ENCODE measurements at places on chromosomes 11 and 22.

DNA sequence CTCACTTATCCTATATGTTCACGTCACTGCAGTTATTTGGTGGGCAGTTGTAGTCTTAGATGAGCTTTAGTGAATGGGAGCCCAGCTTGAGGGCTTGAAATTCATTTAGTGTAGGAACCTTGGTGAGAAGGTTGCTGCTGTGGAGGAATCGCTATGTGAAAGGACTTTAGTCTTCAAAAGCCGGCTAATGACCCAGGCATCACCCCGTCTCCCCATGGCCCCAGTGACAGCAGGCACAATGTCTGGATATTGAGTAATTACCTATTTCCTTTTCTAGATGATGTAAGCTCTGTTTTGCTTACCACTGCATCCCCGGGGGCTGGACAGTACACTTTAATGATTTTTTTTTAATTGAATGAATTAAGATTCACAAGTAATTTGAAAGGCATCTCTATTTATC is 283.2 kb downstream of the ST3GAL4 start:
- DNase-seq: no peak

GRCh38 chr11:71472941-71473792 is 20.2 kb downstream of the NADSYN1 start:
- no peak for DNase-seq

- DNase-seq: peak; percentile 23
Observed at GRCh38 chr11:125148743-125149142, 15.8 kb upstream of the PKNOX2 start.

DNA sequence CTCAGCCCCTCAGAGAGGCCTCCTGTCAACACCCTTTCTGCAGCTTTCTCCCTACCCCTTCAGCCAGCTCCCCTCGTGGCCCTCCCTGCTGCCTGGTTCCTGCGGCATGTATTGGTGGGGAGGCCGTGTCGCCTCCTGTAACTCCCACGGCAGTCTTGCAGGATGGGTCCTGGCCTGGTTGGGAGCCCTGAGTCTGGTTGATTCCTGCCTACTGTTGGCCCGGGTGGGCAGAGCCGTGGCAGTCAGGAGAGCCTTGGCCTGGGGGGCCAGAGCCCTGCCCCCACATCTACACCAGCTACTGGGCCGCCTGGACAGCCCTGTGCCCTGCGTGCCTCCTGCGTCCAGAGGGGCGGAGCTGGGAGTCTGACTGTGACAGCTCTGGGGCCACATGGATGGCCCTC is 30.3 kb upstream of the GRAMD4 start:
- DNase-seq: no peak

DNA sequence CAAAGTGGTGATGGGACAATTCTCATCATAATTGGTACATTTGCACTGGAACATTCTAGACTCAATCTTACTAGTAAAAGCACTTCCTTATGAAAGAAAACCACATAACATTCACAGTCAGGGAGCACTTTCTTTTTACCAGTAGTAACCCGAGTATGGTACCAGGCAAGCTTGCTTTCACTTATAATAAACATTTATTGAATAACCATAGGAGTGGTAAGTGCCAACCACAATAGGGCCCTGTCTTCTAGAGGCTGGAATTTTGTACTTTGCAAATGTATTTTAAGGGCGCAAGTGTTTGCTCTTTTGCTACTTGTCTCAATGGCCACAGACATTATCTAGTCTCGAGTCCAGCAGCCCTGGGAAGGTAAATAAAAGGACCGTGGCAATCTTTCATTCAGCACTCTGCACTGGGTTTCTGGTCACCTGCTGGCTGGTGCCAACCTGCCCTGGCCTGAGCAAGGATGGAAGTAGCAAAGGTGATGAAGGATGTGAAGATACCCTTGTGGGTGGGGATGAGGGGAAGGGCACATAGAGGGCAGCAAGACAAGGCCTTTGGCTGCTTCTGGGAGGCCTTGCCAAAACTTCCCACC is 24.2 kb downstream of the C22orf31 start:
- DNase-seq: no peak

- DNase-seq: no peak
Observed at GRCh38 chr11:120573756-120574354, 62.3 kb downstream of the GRIK4 start.

- no peak for DNase-seq
Observed at GRCh38 chr11:63909591-63910506, 7.1 kb downstream of the RCOR2 start.

- no peak for DNase-seq
Observed at GRCh38 chr11:94997437-94997836, 23.9 kb downstream of the KDM4D start.

DNA sequence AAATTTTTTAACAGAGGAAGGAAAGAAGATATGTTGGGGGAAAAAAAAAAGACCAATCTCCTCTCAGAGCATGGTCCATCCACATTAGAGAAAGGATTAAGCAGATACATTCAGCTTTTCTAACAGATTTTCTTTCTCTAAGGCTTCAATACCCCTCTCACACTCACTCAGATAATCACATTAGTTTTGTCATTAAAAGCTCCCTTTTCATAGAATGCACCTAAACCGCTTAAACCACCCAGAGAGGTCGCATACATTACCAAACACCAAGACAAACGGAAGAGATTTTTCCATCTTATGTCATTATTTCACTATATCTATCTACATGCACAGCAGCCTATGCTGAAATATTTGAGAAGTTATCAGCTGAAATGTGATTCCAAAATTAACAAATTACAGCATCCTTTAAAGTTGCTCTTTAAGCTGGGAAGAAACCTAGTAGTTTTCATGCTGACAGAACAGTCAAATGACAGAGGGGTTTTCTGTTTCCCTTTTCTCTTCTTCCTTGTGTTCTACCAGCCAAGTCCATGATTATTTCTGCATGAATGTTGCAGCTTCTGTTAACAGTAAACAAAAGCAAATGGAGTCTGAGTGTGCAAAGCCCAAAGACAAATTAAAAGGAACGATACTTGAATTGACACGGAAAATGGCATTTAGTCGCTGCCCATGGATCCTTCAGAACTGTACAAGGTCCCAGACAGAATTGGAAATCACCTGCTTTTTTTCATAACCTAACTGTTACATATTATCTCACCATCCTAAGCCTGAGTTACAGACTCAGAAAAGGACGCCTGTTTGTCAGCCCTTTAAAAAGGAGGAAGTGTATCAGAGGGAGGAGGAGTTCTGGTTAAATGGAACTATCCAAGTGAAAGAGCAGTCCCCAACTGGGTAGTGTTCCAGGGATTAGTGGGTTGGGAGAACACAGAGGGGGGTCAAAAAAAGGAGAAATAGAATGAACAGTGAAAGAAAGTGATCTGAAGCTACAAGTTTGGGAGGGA is 54.6 kb downstream of the PRCP start:
- no peak for DNase-seq

DNA sequence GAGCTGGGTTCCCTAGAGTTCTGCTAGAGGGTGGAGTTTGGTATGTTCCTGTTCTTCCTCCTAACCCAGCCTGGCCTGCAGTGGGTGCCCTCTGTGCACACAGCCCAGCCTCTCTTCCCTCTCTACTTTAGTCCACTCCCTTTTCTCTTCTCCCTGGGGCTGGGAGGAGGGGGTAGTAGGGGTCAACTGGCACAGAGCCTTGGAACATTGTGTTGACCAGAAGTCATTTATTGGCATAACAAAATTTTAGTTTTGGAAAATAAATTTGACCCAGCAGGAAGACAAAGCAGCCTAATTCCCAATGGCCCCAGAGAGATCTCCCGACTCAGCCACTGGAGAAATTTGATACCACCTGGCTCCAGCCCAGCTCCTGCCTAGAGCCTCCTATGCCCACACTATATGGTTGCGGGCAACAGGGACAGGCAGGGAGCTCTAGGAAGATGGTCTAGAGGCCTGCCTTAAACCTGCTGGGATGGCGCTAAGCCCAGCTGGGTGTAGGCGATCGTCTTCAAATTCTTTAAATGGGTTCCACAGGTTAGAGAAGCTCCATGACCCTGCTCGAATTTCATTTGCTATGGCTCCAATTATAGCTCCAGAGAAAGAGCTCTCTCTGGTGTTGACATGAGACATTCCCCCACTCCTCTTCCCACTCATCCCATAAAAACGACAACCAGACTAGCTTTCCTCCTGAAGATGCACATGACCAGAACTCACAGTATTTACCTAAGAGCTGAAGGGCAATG is 9.9 kb downstream of the PCSK7 start:
- DNase-seq: peak; percentile 90
